HEK293T (cell line): ENCODE measurements at places on chromosomes 6 and 20.

GRCh38 chr6:125868252-125868651 lies 77.5 kb downstream of the NCOA7 start:
- no peak for DNase-seq

- DNase-seq: no peak
These were observed 443.9 kb downstream of the CDKAL1 start for GRCh38 chr6:20978151-20978614.

GRCh38 chr20:37451616-37452015 lies 69.4 kb upstream of the NNAT start:
- DNase-seq: no peak

DNA sequence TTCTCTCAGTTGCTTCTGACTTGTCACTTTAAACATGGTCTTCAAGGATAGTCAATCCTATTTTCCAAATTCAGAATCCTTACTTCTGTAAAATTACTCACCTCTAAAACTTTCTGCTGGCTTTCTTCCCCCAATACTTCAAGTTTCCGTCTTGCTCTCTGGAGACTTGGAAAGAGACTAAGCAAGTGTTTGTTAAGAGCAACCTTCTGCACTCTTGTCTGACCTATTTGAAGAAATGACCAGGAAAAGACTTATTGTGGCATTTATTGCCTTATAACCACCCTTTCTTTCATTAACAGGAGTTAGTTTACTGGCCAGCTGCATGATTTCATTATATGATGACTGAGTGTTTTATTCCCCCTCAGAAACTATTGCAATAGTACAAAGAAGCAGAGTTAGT lies 181.0 kb downstream of the TBC1D7 start:
- DNase-seq: no peak

- DNase-seq: peak; percentile 27
These were observed 37.7 kb upstream of the PRSS16 start for GRCh38 chr6:27209659-27210269.

- no peak for DNase-seq
These were observed 121.4 kb upstream of the LY86 start for GRCh38 chr6:6466967-6467761.

DNA sequence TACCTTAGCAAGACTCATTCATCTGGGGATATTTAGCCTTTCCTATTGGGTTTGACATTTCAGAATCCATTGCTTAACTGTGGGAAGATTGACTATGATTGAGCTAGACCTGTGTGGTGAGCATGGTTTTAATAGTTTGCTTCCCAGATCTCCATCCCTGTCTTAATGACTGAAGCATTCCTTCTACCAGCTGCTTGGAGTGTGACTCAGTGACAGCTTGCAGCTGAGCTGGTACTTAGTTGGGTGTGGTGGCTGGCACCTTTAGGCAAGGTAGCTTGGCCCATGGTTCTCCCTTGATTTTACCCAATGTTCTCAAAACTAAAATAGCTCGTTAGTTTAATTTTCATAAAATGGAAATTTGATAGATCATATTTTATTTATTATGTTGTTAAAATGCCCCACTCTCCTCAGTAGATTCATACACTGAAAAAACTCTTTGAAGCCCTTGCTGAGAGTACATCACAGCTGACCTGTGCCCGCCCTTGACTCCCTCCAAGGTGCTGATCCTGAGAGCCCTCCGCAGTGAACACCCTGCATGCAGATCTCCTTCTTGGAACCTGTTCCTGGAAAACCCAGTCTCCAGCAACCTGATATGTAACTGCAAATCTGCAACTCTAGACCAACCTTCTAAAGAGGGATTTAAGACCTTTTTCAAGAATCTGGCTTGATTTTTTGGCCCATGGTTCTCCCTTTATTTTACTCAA lies 19.1 kb downstream of the DOK5 start:
- DNase-seq: no peak

DNA sequence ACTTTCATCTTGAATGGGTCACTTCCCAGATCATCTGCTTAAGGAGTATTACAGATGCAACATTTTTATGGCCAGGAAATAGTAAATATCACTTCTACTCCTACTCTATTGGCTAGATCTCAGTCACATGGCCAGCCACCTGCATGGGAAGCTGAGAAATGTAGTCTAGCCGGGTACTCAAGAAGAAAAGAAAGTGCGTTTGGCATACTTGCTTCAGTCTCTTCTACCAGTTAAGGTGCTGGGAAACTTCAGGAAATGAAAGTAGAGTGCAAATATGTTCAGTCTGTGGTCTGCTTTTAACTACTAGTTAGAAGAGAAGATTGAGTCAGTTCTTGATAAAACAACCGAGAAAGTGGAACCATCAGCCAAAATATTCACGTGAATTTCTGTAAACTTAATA lies 129.2 kb downstream of the PDSS2 start:
- no peak for DNase-seq

DNA sequence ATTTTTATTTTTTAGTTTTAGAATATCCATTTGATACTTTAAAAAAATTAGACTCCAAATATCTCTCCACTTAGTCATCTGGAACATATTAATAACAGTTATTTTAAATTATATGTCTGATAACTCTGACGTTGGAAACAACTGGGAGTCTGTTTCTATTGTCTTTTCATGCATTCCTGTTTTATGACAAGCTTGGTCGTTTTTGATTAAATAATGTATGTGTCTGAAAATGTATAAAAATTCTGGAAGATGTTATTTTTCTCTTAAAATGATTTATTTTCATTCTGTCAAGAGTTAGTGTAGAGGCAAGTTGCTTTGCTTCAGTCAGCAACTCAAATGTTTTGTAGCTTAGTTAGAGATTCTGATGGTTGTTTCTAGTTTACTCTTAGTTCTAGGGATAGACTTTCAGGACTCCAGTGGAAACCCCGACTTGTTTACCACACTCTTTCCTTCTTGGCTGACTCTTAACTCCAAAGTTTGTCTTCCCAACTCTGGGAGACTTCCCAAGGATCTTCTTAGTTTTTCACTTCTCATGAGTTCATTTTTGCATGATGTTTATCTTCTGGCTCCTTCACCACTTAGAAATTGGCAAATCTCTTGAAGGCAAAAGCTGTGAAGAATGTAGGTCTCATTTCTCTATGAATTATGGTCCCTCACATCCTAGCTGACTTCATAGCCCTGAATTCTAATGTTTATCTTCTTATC lies 190.9 kb downstream of the LAMA2 start:
- DNase-seq: no peak

- no peak for DNase-seq
These were observed 102.2 kb downstream of the UNC5CL start for GRCh38 chr6:40936818-40937251.

DNA sequence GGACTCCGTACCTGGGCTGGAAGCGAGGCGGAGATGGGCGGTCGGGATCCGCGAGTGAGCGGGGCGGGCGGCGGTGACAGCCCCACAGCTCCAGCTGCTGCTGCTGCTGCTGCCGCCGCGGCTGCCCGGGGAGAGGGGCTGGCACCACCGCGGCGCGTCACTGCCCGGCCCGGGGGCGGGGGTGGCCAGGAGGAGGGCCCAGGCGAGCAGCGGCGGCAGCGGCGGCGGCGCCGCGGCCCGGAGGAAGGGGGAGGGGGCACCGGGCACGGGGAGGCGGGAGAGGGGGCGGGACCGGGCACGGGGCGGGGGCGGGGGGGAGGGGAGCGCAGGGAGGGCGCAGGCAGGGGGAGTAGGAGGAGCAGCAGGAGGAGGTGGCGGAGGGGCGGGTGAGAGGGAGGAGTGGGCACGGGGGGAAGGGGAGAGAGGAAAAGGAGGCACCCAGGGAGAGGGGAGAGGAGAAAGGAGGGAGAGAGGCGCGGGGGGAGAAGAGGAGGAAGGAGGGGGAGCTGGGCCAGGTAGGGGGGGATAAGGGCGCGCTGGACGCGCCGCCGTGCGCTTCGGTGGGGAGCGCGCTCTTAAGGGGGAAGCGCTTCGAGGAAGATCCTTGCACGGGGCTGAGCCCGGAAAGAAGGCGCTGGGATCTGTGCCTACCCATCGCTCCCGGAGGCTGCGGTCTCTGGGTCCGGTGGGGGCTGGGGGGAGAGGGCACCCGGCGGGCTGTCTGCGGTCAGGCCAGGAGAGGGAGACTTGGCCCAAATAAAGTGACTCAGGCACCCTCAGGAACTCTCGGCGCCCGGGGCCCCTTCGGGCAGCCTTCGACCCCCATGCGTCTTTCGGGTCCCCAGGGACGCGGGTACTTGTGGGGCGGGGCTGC lies 101.5 kb downstream of the NOL4L start:
- DNase-seq: peak; percentile 62

- DNase-seq: no peak
These were observed 124.0 kb upstream of the MAFB start for GRCh38 chr20:40813029-40813431.

DNA sequence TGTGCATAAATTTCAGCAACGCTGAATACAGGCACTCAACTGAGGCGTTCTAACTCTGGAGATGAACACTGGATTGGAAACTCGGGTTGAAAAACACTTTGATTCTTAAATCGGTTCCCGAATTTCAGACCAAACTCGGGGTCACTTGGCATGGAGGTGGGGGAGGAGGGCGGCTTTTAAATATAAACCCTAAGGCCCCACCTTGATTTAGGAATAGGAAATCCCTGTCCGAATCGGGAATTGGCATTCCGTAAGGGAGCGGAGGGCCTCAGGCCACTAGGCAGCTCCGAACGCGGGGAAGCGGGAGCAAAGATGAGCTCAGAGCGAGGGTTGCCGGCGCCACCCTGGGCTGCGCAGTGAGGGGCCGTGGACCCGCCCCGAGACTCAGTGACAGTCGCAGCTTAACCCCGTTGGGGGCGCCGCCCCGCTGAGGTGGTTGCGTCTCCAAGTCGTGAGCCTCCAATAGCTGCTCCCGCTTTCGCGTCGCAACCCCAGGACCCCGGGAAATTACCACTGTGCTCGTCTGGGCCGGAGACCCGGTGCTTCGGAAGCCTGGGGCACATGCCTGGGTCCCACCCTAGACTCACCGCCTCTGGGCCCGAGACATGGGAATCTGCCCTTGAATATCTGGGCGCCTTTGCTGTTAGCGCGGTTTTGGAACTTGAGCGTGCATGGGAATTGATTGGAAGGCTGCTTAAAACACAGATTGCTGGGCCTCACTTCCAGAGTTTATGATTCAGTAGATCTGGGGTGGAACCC lies 4.6 kb upstream of the SIM1 start:
- DNase-seq: no peak

DNA sequence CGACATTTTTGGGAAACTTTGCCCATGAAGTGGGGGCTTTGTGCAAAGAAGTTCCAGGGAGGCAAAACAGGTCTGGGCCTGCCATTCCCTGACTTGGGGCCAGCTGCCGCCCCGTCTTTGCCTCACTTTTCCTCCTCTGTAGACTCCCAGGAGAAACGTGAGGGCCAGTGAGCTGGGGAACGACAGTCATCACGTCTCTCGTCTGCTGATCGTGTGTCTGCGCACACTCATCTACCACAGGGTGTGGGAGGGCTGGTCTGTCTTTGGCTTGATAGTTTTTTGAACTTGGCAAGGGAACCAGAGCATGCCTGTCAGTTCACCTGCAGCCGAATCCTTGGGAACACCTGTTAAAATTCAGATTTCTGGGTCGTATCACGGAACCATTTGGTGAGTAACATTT lies 8.5 kb downstream of the GHRH start:
- no peak for DNase-seq

GRCh38 chr20:50646483-50646996 lies 44.8 kb downstream of the RIPOR3 start:
- DNase-seq: no peak

GRCh38 chr6:41077536-41077935 lies 4.8 kb downstream of the NFYA start:
- DNase-seq: no peak

- no peak for DNase-seq
These were observed 6.5 kb upstream of the BPIFB1 start for GRCh38 chr20:33276303-33277113.

GRCh38 chr20:9485614-9486340 lies 28.6 kb upstream of the LAMP5 start:
- DNase-seq: no peak
